Activated CD4-positive, alpha-beta memory T cell treated with anti-CD3 and anti-CD28 coated beads for 36 hours (primary cell): ENCODE measurements at places on chromosomes 2 and 18. TPM values are rescaled to one million over a fixed set of nuclear protein-coding genes. Genes with fewer than 3 reads are reported as not detected.

ACVR1C gene
- total RNA-seq: 2.0 TPM

GRCh38 chr18:54608028-54608642 is 17.1 kb downstream of the DYNAP start:
- DNase-seq: no peak

- DNase-seq: no peak
Measured at GRCh38 chr2:216242365-216242764, 129.9 kb downstream of the MARCHF4 start.

DNA sequence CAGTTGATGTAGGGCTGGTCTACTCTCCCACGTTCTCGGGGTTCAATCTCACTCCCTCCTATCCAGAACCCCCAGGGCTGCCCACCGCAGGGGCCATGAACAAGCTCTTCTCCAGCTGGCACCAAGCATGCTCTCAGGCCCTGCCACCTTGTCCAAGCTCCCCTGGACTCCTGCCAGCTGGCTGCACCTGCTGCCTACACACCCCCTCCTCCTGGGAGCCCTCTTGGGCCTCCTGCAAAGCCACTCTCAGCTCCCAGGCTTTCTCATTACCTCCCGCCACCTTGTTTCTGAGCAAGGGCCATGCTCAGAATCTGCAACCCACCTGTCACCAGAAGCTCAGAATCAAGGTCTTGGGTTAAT is 56.0 kb downstream of the HDAC4 start:
- DNase-seq: no peak
